Left renal pelvis (tissue), 4 donors: ENCODE measurements at places on chromosomes 2 and 18. TPM values are rescaled to one million over a fixed set of nuclear protein-coding genes. Genes with fewer than 3 reads are reported as not detected.

C18orf54 gene
- polyA plus RNA-seq: 11.1 TPM

SLC40A1 gene
- polyA plus RNA-seq: 118 TPM

BMP10 gene
- not detected for polyA plus RNA-seq

ANKRD30B gene
- polyA plus RNA-seq: 0.15 TPM

UGT1A7 gene
- not detected for polyA plus RNA-seq

CHRNG gene
- polyA plus RNA-seq: 1.3 TPM

GALNT13 gene
- 2.2 TPM for polyA plus RNA-seq

PSMD14 gene
- 45.8 TPM for polyA plus RNA-seq

CFAP65 gene
- 0.27 TPM for polyA plus RNA-seq

OXER1 gene
- polyA plus RNA-seq: 11.8 TPM

AKAIN1 gene
- not detected for polyA plus RNA-seq

RAX gene
- not detected for polyA plus RNA-seq

EN1 gene
- not detected for polyA plus RNA-seq

PCBP1 gene
- polyA plus RNA-seq: 304 TPM

TEX44 gene
- polyA plus RNA-seq: not detected

COX7A2L gene
- polyA plus RNA-seq: 186 TPM

GPR39 gene
- polyA plus RNA-seq: 4.9 TPM

SERPINB8 gene
- polyA plus RNA-seq: 3.9 TPM

RNU2-63P gene
- polyA plus RNA-seq: 0.81 TPM

MPP4 gene
- 0.26 TPM for polyA plus RNA-seq

VPS54 gene
- 43.6 TPM for polyA plus RNA-seq
